Uterus (tissue), 4 donors: ENCODE measurements at places on chromosomes 2 and 18.

DNA sequence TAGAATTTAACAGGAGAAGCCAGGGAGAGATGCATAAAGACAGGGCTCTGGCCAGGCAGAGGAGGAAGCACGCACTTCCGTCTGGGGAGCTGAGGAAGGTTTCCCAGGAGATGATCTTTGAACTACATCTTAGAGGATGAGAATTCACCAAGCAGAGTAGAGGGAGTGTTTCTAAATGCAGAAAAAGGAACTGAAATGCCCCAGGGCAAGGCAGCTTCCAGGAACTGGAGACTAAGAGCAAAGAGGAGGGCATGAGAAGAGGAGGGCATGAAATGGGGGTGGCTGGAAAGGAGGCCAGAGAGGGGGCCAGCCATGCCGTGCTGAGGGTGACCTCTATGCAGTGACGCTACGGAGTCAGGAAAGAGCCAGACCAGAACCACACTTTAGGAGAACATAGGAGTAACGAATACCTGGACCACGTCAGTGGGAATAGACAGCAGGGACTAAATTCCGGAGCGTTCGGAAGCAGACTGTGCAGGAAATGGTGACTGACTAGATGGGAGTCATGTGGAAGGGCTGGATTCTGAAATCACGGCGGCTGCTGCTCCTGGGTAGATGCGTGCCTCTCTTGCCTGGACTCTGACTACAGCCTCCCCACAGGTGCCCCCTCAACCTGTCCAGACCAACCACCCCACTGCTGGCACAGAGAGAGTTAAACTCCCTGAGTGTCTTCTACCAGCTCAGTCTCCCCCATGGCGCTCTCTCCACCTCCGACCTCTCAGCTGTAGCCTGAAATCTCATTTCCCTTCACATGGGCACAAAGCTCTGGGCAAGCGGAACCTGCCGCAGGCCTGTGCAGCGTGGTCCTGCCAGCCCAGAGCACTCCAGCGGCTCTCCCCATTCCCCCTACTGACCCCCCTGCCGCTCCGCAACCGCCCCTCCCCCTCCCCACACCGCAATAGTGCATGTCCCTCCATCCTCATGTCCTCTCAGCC is 87.0 kb upstream of the RTN4 start:
- DNase-seq, result no peak

- DNase-seq, result peak; percentile 37
Measured at GRCh38 chr2:215269397-215270117, 42.3 kb upstream of the ATIC start.

GRCh38 chr2:241129086-241129871 is 20.0 kb downstream of the PASK start:
- DNase-seq, result no peak

GRCh38 chr2:126753501-126754212 is 97.7 kb downstream of the GYPC start:
- DNase-seq, result no peak

- DNase-seq, result no peak
Measured at GRCh38 chr2:99688699-99689098, 198.9 kb upstream of the REV1 start.

GRCh38 chr2:221568299-221568698 is 3.8 kb downstream of the EPHA4 start:
- DNase-seq, result no peak

DNA sequence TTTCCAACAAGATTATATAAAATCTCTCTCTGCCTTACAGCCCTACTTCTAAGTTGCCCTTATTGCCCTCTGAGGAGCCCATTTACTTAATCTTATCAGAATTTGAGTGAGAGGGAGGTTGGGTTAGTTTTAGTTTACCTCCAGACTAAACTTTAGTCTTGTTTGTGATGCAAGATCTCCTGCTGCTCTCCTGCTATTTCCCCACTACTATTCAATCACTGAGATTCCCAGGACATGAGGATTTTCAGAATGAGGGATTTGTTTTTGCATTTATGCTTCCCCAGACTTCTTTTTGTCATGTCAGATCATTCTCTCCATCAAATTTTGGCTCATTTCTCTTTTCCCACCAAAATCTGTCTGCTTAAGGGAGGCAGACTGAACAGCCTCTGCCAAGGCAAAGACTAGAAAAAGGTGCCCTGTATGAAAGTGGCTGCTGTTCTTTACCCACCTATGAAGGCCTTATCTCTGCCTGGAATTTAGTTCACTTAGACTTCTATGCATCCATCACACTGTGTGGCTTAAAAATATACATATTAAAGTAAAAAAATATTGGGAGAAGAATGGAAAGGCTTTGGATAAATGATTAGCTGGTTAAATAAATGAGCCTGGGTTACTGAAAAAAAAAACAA is 401.3 kb downstream of the PID1 start:
- DNase-seq, result no peak

DNA sequence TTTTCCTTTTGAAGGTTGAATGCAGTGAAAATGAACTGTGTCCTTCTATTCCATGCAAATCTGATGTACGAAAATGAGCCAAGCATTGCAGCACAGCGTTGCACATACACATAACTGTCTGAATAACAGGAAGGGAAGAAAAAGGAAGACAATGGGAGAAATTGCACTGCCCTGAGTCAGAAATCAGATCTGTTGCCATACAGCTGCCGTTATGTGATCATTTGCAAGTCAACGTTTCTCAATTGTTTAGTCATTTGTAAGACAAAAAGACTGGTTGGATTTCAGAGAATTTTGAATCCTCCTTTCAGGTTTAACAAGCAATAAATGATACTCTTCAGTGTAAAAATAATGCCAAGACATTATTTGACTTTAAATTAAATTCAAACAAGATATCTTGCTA is 284.1 kb downstream of the DSEL start:
- no peak for DNase-seq

DNA sequence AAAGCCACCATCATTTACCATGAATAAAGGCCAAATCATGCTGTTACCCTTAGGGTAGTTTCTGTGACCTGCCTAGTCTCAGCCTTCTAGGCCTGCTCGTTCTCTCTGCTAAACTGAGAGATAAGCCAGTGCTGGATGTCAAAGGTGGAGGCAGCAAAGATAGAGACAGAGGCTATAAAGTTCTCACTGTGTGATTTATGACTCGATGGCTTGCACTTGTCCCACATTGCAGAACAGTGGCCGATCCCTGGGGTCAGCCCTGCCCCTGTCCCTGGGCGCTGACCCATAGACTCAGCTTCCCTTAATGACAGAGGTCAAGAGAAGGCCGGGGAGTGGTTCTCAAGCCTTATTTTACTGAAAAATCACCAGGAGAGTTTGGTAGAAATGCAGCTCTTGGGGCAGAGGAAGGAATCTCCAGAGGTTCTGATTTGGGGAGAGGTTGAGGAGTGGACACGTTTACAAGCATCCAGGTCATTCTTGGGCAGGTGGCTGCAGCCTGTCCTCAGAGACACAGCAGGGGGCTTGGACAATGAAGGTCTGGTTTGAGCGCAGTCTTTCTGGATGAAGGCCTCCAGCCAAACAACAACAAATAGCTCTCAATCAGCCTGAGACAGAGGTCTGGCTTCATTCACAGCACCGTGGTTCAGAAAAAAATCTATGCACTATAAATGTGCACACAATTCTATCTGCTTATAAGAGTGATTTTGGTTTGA is 143.5 kb downstream of the ACKR3 start:
- no peak for DNase-seq

DNA sequence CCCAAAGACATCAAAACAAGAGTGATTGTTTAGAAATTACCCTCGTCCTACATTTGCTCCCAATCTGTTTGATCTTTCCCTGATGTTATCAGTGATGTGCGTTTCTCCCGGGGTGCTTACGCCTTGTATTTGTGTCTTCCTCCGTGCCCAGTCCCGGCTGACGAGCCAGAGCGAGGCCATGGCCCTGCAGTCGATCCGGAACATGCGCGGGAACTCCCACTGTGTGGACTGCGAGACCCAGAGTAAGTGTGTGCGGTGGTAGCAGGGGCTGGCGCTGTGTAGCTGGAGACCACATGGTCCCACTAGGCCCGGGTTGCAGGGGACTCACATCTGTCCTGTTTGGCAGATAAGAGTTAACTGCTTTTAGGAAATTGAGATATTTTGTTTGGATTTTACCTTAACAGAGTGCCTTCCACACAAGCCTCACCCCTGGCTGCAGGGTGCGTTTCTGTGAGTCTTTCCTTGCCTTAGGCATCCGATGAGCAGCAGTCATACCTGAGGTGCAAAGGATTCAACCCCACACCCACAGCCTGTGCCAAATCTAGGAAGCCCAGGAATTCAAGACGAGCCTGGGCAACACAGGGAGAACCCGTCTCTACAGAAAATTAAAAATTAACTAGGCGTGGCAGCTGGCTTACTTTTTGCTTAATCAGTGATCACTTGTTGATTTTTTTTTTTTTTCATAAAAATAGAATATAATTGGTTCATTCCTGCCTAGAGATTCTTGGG is 127.4 kb downstream of the GBX2 start:
- DNase-seq, result no peak

DNA sequence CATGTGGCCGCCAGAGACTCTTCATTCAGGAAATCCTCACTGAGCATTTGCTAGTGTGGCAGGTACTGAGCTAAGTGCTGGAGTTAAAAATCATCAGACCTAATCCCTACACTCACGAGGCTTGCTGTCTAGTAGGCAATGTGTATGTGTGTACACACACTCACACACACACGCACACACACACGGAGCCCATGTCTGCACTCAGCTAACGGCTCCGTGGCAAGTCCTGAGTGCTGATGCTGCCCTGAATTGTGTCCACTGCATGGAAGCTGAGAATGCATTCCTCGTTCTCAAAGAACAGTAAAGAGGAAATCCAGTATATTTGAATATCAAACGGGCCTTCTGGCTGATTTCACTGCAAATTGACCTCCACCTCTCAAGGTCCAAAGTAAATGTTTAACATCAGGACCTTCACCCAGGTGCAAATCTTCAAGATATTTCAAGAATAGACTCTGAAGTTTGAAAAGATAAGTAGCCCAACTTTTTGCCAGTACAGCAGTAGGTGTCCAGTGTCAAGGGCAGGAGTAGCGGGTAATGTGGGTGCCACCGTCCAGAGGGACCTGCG is 136.1 kb upstream of the TTC39C start:
- no peak for DNase-seq

- DNase-seq, result no peak
Measured at GRCh38 chr18:62964432-62964831, 249.1 kb downstream of the PHLPP1 start.

- DNase-seq, result no peak
Measured at GRCh38 chr2:151614606-151615306, 119.5 kb downstream of the NEB start.

DNA sequence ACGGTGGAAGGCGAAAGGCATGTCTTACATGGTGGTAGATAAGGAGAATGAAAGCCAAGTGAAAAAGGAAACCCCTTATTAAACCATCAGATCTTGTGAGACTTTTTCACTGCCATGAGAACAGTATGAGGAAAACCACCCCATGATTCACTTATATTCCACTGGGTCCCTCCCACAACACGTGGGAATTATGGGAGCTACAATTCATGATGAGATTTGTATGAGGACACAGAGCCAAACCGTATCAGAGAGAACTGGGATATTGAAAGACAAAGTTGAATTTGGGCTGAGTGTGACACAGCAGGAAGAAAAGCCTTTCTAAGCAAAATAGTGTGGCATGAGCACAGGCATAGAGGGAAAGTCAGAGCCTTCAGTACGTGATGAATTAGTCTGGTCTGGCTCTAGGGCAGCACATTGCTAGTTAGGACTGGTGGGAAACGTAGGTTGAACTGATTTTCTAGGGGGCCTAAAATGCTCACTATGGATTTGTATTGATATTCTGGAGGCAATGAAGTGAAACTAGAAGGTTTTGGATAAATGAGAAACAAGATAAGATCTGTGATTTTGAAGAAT is 84.8 kb upstream of the RND3 start:
- no peak for DNase-seq

GRCh38 chr2:65456886-65457285 is 24.5 kb upstream of the SPRED2 start:
- no peak for DNase-seq

DNA sequence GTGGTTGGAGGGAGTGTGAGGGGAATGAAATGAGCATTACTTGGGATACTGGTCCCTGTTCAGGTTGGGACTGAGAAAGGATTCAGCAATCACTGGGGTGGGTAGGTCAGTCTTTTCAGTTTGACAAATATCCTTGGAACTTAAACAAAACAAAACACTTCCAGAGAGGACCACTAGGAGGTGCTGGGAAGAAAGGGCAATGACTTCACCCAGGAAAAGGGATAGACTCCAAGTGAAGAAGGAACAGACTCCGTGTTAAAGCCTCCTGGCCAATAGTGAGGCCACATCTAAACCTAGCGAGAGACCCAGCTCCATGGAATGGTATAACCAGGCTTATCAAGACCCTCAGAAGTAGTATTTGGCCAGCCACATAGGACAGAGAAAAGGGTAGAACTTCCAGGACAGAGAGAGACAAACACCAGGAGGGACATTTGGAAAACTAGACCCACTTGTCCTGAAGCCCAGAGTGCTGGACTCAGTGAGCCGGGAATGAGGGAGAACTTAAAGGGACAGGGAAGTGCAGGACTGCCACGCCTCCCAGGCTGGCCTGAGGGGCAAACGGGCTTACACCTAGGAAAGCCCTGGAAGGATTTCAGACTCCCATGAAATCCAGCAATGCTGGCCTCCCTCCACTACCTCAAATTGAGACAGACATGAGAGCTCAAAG is 19.6 kb upstream of the KCNG3 start:
- no peak for DNase-seq

- DNase-seq, result no peak
Measured at GRCh38 chr2:124804014-124804940, 779.2 kb downstream of the CNTNAP5 start.

- DNase-seq, result no peak
Measured at GRCh38 chr2:119753041-119753929, 6.4 kb upstream of the PTPN4 start.

GRCh38 chr2:147100406-147101035 is 744.3 kb upstream of the ACVR2A start:
- no peak for DNase-seq

DNA sequence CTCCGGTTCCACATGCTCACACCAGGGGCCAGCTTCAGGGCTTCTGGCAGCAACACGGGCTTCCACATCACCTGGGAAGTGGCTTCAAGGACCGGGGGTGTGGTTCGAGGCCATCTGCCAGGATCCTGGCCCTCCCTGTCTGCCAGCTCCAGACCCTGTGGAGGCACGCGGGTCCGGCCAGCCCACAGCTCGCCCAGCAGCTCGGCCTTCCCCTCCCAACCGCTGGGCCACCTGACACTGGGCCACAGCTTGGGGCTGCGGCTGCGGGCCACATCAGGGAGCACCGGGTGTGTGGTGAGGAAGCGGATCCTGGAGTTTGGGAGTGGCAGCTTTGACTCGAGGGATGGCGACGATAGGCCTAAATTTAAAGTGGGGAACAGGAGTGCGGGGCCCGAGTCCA is 7.0 kb downstream of the C2orf81 start:
- DNase-seq, result peak; percentile 28

- no peak for DNase-seq
Measured at GRCh38 chr2:69776886-69777785, 35.2 kb downstream of the ANXA4 start.

GRCh38 chr2:47039913-47040562 is 115.1 kb downstream of the STPG4 start:
- DNase-seq, result no peak

DNA sequence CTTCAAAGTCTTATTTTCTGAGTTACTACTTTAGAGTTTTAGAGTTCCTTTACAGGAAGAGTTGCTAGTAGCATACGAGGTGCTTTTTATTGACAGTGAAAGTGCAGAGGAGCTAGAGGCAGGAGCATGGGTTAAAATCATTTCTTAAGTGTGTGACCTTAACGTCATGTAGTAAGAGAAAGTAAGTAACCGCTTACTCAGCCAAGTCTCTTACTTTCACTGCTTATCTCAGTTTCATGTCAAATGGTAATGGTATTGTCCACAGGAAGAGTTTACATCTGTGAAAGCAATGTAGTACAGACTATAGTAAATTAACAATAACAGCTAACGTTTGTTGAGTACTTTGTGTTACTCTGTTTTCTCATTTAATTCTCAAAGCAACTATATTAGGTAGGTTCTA is 12.6 kb downstream of the NDUFAF7 start:
- DNase-seq, result no peak
